ENCODE measurements at places on chromosomes 4 and X. TPM values are rescaled to one million over a fixed set of nuclear protein-coding genes. Genes with fewer than 3 reads are reported as not detected.

The NLGN3 gene
- 0.74 TPM for total RNA-seq

The KIAA1210 gene
- total RNA-seq = not detected

The EGF gene
- not detected for total RNA-seq

The ZNF185 gene
- total RNA-seq = 0.97 TPM

The TEX11 gene
- not detected for total RNA-seq

The CHST7 gene
- 5.4 TPM for total RNA-seq

The PGM2 gene
- 54.5 TPM for total RNA-seq

The SLC10A4 gene
- not detected for total RNA-seq

The SPANXC gene
- total RNA-seq = not detected

The NMU gene
- not detected for total RNA-seq

The CLNK gene
- not detected for total RNA-seq

The AFM gene
- not detected for total RNA-seq
